ENCODE measurements at places on chromosomes 1 and 21.

DNA sequence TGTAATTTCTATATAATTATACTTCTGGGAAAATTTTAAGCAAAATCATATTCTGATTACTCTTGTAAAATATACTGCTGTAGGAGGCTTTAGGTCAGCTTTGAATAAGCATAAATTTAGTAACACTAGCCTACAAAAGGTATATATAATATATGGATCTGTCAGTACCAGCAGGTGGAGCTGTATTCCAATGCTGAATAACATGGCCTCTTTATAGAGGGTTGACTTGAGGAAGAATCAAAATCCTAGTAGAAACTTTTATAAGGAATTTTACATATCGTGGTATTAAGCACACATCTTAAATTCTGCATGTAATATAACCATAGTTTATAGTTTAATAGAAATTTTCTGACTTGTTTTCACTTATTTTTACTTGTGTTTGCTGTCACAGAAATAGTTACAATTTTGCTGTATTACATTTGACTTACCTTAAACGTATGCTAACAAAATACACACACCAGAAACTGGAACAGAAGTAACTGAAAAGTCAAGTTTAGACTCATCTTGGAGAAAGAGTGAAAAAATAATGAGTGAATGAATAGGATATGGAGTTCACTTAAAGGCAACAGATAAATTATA is 79.3 kb downstream of the HMCN1 start:
- no peak for DNase-seq

- peak; percentile 73 for DNase-seq
Measured at GRCh38 chr21:46184625-46185555, 631 bp upstream of the SPATC1L start.

DNA sequence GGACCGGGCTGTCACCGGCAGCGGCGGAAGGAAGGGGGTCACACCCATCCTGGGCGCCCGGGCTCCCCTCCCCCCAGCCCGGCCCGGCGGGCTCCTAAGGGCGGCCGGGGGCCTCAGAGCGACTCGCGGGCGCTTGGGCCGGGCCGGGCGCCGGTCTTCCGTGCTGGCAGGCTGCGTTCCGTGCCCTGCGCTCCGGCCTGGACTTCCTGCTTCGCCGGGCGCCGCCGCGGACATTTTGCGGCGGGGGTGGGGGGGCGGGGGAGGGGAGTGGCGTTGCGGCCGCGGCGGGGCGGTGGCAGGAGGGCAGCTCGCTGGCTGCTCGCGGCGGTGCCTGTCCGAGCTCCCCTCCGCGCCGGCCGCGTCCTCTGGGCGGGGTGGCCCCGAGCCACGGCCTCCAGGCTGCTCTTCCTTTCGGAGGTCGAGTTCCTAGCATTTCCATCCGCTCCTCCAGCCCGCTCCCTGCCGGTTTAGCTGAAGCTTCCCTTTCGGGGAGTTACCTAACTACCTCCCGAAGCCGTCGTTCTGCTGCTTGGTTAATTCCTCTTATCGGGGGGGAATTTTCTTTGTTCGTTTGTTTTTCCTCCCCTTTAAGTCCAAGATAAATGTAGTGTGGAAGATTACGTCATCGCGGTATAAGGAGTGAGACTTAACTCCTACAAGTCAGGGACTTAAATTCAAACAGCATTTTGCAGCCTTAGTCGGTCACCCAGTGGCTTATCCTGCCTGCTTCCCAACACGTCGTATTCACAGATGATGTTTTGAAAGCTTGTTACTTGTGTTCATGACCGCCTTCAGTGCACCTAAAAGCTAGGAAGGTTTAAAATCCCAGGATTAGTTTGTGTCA is 730 bp downstream of the CDC42 start:
- DNase-seq = peak; percentile 74

DNA sequence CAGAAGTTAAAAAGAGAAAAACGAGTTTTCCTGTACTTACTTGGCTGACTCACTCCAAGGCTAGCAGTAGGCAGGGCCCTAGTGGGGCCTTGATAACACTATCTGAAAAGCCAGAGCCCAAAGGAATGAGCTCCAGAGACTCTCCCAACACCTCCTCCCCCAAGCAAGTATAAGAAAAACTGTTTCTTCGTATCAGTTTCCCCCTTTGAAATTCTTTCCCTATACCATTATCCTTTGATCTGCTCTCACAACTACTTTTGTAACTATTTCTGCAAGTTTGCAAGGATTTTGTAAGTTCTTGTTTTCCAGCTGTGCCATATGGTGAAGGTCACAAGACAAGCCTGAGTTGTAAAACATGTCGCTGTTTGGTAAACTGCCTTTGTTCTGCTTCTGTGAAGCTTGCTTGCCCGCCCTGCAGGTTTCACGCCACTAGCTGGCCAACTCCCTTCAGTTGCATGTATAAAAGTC is 36.5 kb upstream of the KCNJ15 start:
- no peak for DNase-seq

GRCh38 chr1:171794085-171794484 is 12.6 kb downstream of the METTL13 start:
- DNase-seq = no peak

- DNase-seq = no peak
Measured at GRCh38 chr1:183218027-183218618, 32.1 kb downstream of the LAMC2 start.

- no peak for DNase-seq
Measured at GRCh38 chr1:161970633-161971032, 53.0 kb downstream of the OLFML2B start.

Measured in CD8-positive, alpha-beta memory T cell (primary cell).